ENCODE measurements at places on chromosomes 5 and 9. TPM values are rescaled to one million over a fixed set of nuclear protein-coding genes. Genes with fewer than 3 reads are reported as not detected.

- no peaks in the 10 kb centered on the region for H3K36me3 ChIP-seq
- no peaks in the 10 kb centered on the region for H3K27me3 ChIP-seq
- DNase-seq = no peak
- H3K4me3 ChIP-seq = no peak overlapping the region
These were observed 722.8 kb upstream of the GRAMD2B start for GRCh38 chr5:125700380-125700861.

DNA sequence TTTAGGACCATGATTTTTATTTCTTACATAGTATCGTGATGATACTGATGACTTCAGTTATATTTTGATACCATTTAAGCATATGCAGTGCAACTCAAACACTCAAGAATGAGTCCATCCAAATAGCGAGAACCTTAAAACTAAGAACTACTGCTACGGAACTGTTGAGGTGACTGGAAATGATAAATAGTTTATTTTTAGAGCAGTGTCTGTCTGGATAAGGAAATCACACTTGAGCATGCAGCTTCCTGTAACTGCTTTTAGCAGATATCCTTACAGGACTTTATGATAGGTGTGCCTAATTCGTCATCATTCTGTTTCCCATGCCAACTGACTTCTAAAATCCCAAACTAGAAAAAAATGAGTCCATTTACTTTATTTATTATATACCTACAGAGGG, 85.5 kb downstream of the ADGRV1 start:
- H3K27ac ChIP-seq = no peak overlapping the region
- no peaks in the 10 kb centered on the region for H3K27me3 ChIP-seq
- DNase-seq = no peak
- no peaks in the 10 kb centered on the region for H3K36me3 ChIP-seq
- no peak overlapping the region for H3K4me3 ChIP-seq
- H3K4me1 ChIP-seq = no peaks in the 10 kb centered on the region

DNA sequence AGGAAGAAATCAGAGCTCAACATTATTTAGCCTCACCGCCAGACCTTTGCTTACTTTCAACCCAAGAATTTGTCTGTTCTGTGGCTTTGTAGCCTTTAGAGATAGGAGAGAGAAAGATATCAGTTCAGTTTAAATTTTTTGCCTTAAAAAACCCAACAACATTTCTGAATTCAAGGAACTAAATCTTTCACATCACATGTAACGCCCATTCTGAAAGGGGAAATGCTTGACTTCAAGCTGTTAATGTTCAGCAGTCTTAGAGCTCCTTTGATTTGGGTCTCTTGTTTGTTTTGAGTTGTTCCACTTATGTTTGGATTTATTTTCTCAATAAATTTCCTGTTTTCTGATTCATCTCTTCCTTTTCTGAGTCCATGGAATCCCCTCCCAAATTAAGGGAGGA, 294.5 kb downstream of the ARHGAP26 start:
- H3K27me3 ChIP-seq = no peaks in the 10 kb centered on the region
- H3K27ac ChIP-seq = peak overlapping the region; percentile 68
- H3K4me1 ChIP-seq = no peaks in the 10 kb centered on the region
- H3K36me3 ChIP-seq = no peaks in the 10 kb centered on the region

DNA sequence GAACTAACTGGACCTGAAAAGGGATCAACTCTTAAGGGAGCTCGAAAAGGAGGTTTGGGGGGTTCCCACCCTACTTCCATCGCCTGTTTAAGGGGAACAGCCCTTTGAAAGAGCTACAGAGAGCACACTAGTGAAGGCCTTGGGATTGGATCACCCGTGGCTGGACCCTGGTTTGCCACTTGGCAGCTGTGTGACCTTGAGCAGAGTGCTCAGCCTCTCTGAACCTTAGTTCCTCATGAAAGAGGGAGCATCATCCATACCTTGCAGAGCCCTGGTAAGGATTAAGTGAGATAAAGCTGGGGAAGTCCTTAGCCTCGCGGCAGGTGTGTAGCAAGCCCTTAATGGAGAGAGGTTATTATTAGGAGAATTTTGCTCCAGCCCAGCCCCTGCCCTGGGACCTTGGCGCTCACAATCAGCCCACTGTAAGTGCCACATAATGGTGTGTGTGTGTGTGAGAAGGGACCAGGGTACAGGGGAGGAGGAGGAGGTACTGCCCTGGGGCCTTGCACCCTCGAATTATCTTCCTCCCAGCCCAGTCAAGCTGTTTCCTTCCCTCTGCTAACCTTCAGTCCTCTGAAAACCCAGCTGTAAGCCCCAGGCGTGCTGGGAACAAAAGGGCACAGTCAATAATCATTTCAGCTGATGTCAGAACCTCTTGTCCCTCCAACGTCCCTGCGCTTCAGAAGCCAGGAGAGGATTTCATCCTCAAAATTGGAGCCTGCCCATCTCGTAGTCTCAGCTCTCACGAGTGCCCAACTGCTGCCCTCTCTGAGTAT, 42.9 kb downstream of the FOXI1 start:
- H3K27me3 ChIP-seq = no peaks in the 10 kb centered on the region
- H3K36me3 ChIP-seq = no peaks in the 10 kb centered on the region

DNA sequence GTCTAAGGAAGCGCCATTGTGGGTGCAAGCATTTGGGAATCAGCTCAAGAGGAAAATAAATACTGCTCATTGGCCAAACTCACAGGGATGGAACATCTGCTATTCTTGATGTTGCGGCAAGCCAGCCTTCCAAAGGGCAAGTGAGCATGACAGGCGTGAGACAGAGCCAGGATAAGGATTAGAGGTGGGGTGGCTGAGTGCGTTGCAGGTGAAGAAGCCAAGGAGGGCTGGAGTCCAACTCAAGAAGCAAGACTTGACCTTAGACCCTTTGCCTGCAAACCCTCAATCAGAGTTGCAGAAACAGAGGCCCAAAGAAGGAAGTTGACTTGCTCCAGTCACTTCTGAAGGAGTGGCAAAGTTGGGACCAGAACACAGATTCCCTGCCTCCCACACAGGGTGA, 79.4 kb downstream of the WWC1 start:
- no peaks in the 10 kb centered on the region for H3K27me3 ChIP-seq
- no peaks in the 10 kb centered on the region for H3K36me3 ChIP-seq
- no peaks in the 10 kb centered on the region for H3K4me1 ChIP-seq
- no peak overlapping the region for H3K4me3 ChIP-seq

DNA sequence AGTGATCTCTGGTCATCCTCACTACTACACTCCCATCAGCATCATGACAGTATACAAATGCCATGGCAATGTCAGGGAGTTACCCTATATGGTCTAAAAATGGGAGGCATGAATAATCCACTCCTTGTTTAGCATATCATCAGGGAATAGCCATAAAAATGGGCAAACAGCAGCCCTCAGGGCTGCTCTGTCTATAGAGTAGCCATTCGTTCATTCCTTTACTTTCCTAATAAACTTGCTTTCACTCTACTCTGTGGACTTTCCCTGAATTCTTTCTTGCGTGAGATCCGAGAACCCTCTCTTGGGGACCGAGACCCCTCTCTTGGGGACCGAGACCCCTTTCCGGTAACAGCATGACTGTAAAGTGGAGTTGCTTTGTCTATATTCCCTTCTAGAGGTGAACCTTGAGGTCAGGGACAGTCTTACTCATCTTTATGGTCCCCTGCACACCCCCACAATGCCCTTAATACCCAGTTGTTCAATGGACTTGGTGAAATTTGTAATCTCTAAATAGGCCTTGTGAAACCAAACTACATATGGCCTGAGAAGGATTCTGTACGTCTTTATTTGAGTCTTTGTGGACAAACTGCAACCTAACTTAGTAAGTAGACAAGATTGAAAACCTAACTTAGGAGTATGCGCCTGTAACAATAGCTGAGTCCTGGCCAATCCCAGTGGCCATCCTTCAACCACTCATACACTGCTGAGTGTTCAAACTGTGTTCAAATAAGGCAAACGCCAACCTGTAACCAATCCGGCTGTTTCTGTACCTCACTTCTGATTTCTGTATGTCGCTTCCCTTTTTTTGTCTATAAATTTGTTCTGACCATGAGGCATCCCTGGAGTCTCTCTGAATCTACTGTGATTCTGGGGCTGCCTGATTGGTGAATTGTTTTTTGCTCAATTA, 32.3 kb upstream of the UBTD2 start:
- H3K4me3 ChIP-seq = no peak overlapping the region
- H3K4me1 ChIP-seq = no peaks in the 10 kb centered on the region

Gene NPR3
- total RNA-seq = 51.2 TPM

All from uterus (tissue), 4 donors.